NAMALWA (cell line): ENCODE measurements at places on chromosomes 11 and 22.
A peak's percentile ranks its signal among the peaks of the same experiment; 100 is the strongest.

DNA sequence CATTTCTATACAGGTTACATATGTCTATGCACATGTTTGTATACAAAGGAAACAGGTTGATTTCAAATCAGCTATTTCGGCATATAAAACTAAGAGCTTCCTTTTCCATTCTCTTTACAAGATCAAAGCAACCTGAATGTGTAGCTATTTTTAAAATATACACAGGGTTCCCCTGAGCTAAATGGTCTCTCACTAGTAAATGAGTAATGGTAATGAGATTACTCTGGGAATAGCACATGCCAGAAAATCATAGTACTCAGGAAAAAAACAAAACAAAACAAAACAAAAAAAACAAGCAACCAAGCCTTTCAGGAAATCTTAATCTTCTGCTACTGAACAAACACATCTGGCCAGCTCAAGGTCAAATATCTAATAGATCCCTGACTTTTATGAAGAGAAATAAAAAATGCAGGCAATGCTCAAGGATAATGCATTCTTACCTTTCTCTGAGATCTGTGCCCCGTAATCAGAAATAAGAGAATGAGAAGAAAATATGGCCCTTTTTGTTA lies 156.6 kb upstream of the POU2AF2 start:
- no peak for DNase-seq

DNA sequence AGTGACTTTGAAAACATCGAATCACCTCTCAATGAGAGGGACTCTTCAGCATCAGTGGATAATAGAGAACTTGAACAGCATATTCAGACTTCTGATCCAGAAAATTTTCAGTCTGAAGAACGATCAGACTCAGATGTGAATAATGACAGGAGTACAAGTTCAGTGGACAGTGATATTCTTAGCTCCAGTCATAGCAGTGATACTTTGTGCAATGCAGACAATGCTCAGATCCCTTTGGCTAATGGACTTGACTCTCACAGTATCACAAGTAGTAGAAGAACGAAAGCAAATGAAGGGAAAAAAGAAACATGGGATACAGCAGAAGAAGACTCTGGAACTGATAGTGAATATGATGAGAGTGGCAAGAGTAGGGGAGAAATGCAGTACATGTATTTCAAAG lies 65.8 kb downstream of the DKK3 start:
- DNase-seq, result no peak

GRCh38 chr22:38186429-38186828 lies 4.8 kb upstream of the PLA2G6 start:
- DNase-seq, result no peak

DNA sequence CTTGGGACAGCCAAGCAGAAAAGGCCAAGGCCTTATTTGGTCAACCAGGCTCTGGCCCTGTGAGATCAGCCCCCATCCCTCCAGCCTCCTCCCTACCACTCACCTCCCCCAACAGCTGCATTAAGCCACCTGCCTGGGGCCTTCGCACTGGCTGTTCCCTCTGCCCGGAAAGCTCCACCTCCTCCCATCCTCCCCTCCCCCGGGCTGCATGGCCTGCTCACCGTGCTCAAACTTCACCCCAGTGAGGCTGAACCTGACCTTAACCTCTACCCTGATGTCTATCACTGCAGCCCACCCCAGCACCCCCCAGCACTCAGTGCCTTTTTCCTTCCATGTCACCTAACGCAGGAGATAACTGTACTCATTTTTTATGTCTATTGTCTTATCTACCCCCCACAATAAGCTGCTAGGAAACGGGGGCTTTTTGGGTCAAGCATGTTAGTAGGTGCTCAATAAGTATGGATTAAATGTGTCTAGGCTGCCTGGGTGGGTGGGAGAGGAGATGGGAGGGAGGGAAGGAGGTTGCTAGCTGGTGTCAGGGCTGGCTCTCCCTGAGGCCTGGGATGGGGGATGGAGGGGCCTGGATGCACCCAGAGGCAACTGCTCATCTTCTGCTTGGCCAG lies 912 bp downstream of the PTPRCAP start:
- DNase-seq, result peak; percentile 73

GRCh38 chr11:1826552-1827094 lies 8.2 kb upstream of the SYT8 start:
- DNase-seq, result no peak
